ENCODE measurements at places on chromosomes 3 and 15.

GRCh38 chr15:101115393-101115785 is 136.5 kb downstream of the CHSY1 start:
- DNase-seq: no peak

GRCh38 chr15:70453766-70454165 is 309.6 kb downstream of the UACA start:
- no peak for DNase-seq

DNA sequence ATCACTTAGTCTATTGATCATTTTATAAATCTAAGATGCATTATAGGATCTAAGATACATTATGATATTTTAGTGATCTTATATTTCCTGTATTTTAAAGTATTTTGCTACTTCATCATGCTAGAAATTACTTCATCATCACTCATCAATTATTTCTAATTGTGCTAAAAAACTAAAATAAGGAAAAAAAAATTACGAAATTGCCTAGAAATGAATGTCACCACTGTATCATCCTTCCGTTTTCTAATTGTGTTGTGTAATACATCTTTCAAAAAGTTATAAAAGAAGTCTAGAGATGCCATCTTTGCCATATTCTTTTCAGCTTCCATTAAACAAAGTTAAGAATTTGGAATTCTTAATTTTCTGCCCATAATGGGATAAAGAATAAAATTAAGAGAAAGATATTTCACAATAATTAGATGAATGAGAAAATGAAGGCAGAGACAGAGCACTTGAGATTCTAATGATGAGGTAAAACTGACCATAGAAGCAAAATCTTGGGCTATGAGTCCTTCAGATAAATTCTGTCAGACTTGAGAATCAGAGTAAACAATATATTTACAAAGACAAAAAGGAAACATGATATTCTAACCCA is 48.8 kb downstream of the ALDH1A2 start:
- no peak for DNase-seq

- peak; percentile 90 for DNase-seq
These were observed 521.3 kb upstream of the SEMA6D start for GRCh38 chr15:47196048-47196447.

- DNase-seq: no peak
These were observed 27.1 kb downstream of the GOLGB1 start for GRCh38 chr3:121722411-121722810.

DNA sequence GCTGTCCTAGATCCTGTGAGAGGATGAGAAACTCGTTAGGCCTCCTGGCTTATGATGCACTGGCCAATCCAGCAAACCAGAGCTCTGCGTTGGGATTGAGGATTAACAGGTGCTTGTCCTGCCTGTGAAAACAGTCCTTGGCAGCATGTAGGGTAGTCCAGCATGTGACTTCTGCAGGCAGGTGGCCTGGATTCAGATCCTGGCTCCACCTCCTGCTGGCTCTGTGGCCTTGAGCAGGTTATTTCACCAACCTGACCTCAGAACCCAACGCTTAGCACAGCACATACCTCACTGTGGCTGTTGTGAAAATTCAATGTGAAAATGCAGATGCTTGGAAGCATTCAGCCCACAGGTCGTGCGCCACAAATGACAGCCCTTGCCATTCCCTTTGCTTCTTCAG is 33.6 kb downstream of the PLA2G4D start:
- DNase-seq: no peak

GRCh38 chr3:39148435-39149058 is 4.8 kb downstream of the CSRNP1 start:
- no peak for DNase-seq

- DNase-seq: no peak
These were observed 23.5 kb downstream of the LSM3 start for GRCh38 chr3:14201940-14202684.
